Posterior vena cava (tissue), 2 donors: ENCODE measurements at places on chromosomes 6 and 20.
A peak's percentile ranks its signal among the peaks of the same experiment; 100 is the strongest.

DNA sequence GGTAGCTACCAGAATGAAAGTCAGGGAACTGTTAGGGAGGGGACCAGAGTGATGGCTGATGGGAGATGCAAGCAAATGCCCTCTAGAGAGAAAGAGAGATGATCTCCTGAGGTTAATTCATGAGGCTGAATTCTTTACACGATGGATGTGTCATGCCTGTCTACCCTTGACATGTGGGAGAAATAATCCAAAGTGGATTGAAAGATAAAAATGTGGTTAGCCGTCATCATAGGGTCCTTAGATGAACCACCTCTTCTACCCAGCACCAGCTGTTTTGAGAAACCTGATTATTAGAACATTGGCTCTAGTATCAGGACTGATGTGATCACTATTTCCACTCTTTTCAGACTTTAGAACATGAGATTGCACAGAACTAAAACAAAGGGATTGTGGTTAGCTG lies 53.6 kb downstream of the SOBP start:
- no peak for DNase-seq

DNA sequence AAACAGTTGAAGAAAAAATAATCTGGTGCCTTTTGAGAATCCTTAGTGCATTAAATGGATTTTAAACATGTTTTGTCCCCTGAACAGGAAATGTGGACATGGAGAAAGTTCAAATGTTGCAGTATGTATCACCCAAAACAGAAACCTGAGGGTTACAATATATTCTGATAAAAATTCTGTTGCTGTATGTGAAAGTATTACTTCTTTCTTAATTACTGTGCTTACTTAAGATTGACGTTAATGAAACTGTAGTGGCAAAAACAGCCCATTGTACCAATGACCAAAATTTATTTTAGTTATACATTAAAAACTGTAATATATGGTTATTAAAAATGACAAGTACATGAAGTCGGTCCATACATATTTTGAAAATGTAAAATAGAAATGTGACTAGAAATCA lies 100.6 kb downstream of the PRDM1 start:
- DNase-seq: no peak

DNA sequence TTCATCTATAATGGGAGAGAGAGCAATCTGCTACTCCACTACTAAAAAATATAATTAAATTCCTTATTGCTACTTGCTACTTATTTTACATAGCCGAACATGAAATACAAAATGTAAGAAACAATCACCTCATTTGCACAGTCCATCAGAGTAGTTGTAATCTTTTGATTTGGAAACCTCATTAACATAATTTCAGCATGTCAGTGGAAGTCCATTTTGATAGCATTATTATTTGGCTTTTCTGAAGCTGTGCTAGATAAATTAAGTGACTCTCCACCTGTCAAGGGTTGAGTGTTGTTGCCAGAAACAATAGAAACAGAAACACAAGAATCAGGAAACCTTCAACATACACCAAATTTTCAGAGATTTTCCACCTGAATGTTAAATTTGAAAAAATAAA lies 250.0 kb downstream of the RFPL4B start:
- no peak for DNase-seq

GRCh38 chr20:35004749-35005462 lies 49.2 kb downstream of the MYH7B start:
- DNase-seq: peak; percentile 40

GRCh38 chr6:151324488-151324825 lies 66.9 kb downstream of the ZBTB2 start:
- no peak for DNase-seq

DNA sequence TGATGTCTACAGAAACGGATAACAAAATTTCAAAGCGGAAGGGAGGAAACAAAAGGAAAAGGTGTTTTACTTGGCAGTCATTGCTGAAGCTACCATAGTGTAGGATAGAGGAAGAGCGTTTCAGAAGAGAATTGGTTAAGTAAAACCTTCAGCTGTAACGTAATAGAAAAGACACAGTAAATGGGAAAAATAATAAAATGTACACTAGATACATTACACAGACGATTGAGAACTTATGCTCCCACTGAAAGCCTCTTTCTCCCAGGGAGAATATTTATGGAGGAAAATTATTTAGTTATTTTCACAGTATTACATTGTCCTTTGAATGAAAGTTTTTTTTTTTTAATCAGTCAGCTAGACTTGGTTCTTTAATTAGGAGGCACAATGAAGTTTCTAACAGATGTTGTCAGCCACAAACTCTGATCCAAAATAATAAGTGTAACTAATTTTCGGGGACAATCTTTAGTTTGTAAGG lies 90.7 kb upstream of the PRDM1 start:
- DNase-seq: no peak

DNA sequence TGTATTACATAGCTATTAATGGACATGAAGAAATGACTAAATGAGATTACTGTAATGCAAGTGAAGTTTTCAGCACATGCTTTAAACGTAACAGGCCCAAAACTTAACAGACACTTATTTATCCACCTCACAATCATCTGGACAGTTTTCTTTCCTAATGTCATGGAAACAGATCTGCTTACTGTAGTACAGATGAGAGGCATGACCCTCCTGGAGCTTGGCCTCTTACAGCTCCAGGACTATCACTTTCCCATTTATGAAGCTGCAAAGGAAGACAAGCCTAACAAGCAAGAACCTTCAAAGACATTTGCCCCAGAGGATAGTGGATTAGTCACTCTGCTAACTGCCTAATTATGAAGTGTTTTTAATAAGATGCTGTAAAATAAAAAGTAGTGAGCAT lies 419.3 kb downstream of the PHF3 start:
- no peak for DNase-seq

- DNase-seq: peak; percentile 60
Measured at GRCh38 chr20:51481341-51481914, 61.1 kb downstream of the NFATC2 start.

- no peak for DNase-seq
Measured at GRCh38 chr6:140499607-140500006, 1125.2 kb upstream of the CITED2 start.

DNA sequence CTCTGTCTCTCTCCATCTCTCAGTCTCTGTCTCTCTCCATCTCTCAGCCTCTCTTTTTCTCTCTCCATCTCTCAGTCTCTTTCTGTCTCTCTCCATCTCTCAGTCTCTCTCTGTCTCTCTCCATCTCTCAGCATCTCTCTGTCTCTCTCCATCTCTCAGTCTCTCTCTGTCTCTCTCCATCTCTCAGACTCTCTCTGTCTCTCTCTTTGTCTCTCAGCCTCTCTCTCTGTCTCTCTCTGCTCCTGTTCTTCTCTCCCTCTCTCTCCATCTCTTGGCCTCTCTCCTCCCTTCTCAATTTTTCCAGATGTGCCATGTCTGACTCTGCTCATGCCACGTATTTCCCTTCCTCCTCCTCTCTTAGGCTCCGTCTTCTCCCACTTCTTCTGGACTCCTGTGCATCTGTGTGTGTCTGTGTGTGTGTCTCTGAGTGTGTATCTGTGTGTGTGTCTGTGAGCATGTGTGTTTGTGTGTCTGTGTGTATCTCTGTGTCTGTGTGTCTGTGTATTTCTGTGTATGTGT lies 72.7 kb downstream of the SRC start:
- no peak for DNase-seq

- no peak for DNase-seq
Measured at GRCh38 chr20:59030911-59031563, 1.1 kb downstream of the ATP5F1E start.

DNA sequence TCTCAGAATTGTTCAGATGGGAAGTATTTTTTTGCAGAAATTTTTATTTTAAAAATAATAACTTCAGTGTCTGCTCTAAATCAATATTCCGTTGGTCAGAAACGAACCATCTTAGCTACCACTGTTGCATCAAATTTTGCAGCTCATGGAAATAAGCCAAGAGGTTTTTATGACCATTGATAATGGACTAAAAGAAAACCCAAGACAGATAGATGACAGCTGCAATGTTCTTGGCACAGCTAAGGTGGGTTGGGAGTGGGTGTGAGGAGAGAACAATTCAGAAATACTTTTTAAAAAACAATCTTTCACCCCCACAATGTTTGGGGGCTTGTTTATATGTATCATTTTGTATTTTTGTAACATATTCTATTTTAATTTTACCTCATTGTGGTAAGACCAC lies 121.1 kb downstream of the PDE7B start:
- no peak for DNase-seq

DNA sequence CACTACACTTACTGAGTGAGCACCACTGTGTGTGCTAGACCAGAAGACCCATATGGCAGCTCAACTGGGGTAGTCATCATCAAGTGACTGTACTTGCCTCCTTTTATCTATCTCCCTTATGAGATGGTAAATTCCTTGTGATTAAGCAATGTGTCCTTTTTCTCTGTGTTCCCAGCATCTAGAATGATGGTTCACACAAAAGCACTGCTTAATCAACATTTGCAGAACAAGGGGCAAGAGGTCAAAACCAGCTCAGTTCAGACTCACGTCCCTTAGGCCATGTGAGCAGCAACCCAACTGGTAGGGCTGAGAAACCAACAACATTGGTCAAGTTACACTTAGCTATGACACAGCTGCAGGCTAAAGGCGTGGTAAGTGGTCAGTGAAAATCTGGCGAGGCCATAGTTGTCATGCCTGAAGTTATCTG lies 10.0 kb downstream of the TRAM2 start:
- no peak for DNase-seq

- DNase-seq: no peak
Measured at GRCh38 chr6:104332364-104332763, 527.4 kb downstream of the HACE1 start.

DNA sequence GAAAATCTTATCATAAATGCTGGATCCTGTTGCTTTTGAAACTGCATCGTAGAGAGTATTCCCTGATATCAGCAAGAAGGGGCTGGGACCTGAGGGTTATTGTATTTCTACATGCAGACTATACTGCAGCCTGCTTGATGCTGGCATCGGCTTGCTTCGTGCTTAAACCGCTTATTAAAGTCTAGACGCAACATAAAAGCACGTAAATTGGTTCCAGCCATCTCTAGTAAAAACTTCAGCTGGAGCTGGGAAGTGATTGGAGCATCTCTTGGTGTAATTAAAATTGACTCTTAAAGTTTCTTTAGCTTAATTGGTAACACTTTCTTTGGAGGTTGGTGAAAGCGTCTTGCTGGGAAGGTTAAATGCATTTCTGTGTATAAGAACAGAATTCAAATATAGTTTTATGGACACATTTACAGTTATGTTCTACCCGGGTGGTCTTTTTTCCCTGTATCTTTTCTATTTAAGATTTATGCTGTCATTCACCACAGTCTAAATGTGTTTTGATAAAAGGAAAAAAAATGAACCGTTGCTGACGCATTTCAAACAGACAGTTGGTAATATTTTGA lies 139.0 kb upstream of the JAG1 start:
- DNase-seq: no peak

GRCh38 chr20:30601974-30602373 lies 655.5 kb upstream of the DEFB115 start:
- DNase-seq: no peak

- DNase-seq: no peak
Measured at GRCh38 chr6:144675231-144675861, 390.2 kb downstream of the UTRN start.

DNA sequence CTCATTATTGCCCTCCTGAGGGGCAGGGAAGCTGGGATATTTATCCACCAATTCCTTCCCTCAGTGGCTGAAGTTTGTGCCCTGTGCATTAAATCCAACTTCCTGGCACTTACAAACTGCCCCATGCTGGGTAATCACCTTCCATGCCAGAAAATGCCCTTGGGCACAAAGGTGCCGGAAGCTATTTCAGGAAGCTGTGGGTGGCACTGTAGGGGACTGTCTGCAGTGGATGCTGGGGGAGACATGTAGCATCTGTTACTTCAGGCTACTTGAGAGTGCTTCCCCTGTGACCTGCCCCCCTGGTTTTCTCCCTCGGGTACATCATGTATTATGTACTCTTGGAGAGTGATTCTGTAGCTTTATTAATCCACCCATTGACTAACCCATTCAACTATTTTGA lies 24.7 kb upstream of the RALGAPA2 start:
- no peak for DNase-seq

- DNase-seq: no peak
Measured at GRCh38 chr6:134223796-134224420, 94.0 kb downstream of the SGK1 start.

GRCh38 chr6:119160911-119161310 lies 82.4 kb upstream of the FAM184A start:
- no peak for DNase-seq

DNA sequence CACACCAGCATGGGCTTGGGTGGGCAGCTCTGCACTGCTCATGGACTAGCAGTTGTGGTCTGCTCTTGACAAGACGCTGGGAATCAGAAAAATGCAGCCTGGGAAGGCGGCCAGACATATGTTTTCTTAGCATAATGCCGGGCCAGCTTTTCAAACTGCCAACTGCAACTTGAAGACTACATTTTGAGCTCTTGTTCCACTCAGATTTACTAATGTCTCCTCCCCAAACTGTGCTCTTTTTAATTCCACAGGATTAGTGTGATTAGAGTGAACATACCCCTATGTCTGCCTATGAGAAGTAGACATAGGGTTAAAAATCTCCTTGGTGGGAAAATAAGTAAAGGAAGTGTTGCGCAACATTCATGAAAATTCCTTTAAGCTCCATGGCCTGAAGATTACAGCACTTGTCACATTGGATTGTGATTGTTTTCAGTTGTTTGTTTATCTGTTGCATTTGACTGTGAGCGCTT lies 5.3 kb upstream of the FNDC1 start:
- DNase-seq: no peak

DNA sequence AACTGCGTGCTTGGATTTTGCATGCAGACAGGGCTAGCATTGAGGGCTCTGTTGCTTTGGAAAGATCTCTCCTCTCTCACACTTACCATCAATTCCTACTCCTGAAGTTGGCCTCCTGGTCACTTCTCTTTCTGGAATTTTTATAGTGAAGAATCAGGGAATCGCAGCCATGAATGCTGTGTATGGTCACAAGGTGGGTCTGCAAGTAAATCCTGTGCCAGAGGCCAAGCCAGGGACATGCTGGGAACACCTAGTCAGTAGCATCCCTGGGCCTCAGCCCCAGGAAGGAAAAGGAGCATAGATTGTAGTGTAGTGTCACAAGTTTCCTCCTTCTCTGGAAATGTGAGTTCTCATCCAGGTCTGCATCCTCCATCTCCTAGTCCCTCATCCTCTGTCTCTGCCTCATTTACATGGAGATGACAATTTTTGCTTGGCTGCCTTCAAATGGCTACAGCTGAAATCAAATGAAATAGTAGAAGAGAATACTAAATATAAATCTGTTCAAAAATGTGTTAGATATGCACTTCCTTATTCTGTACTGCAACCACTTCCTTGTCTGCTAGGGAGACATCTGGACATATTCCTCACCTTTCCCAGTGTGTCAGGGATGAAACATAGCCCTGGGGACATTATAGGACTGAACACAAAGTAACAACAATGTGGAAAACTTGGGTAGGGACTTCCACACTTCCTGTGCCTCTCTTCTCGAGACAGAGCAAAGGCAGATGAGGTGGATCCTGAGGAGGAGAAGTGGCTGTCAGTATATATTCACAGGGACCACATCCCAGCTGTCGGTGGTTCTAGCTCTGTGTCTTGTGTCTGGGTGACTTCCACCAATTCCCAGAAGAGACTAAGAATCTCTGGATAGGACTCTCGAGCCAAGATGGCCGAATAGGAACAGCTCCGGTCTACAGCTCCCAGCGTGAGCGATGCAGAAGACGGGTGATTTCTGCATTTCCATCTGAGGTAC lies 17.0 kb downstream of the CST9 start:
- no peak for DNase-seq

GRCh38 chr6:30446259-30446658 lies 43.0 kb upstream of the HLA-E start:
- no peak for DNase-seq
